ENCODE measurements at places on chromosomes 11 and 22.
A peak's percentile ranks its signal among the peaks of the same experiment; 100 is the strongest.

GRCh38 chr22:31947296-31947695 is 3.0 kb downstream of the YWHAH start:
- peak; percentile 37 for DNase-seq

- DNase-seq, result peak; percentile 56
Measured at GRCh38 chr11:38272376-38272775, 1674.3 kb upstream of the RAG2 start.

GRCh38 chr11:10594407-10594806 is 25.9 kb upstream of the LYVE1 start:
- DNase-seq, result no peak

GRCh38 chr22:49800408-49801238 is 27.1 kb downstream of the BRD1 start:
- peak; percentile 28 for DNase-seq

GRCh38 chr11:35412285-35412684 is 7.1 kb downstream of the SLC1A2 start:
- peak; percentile 24 for DNase-seq

GRCh38 chr11:118051611-118052461 is 25.0 kb upstream of the TMPRSS4 start:
- no peak for DNase-seq

- DNase-seq, result no peak
Measured at GRCh38 chr11:129018126-129018525, 75.5 kb upstream of the TP53AIP1 start.

DNA sequence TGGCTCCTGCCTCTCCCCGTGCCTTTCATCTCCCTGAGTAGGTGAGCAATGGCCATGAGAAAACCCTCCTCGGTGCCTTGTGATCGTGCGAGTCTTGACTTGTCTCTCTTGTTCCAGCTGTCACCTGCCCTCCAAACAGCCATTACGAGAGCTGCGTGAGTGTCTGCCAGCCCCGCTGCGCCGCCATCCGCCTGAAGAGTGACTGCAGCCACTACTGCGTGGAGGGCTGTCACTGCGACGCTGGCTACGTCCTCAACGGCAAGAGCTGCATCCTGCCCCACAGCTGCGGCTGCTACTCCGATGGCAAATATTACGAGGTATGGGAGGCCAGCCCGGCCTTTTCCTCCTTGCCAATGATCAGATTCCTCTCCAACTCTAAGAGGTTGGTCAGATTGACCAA is 51.7 kb downstream of the TECTA start:
- no peak for DNase-seq

- DNase-seq, result no peak
Measured at GRCh38 chr22:35230839-35231584, 26.3 kb upstream of the HMGXB4 start.

DNA sequence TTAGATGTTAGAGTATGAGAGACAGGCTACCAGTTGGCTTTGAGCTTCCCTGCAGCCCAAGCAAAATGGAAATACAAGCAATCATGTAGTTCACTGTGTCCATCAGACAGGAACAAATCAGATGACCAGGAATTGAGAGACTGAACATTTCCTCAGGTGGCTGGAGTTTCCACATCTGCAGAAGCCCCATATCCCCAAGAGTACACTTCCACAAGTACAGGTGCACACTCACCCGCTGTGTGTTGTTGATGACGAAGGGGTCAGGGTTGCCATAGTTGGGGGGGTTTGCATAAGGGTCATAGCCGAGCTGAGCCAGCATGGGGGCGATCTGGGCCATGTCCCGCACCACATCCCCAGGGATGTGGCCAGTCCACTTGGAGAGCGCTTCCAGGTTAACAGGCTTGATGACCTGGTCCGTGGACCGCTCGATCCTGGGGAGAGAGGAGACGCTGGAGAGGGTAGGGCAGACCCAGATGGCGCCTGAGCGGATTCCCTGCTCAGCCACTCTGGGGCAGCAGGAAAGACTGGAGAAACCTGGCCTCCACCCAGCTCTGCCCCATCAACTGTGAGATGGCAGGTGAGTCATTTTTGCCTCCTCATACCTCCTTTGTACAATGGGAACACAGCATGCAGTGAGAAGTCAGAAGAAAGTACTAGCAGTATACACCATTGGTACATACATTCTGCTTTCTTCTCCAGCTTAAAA is 23.9 kb upstream of the TFIP11 start:
- DNase-seq, result no peak

DNA sequence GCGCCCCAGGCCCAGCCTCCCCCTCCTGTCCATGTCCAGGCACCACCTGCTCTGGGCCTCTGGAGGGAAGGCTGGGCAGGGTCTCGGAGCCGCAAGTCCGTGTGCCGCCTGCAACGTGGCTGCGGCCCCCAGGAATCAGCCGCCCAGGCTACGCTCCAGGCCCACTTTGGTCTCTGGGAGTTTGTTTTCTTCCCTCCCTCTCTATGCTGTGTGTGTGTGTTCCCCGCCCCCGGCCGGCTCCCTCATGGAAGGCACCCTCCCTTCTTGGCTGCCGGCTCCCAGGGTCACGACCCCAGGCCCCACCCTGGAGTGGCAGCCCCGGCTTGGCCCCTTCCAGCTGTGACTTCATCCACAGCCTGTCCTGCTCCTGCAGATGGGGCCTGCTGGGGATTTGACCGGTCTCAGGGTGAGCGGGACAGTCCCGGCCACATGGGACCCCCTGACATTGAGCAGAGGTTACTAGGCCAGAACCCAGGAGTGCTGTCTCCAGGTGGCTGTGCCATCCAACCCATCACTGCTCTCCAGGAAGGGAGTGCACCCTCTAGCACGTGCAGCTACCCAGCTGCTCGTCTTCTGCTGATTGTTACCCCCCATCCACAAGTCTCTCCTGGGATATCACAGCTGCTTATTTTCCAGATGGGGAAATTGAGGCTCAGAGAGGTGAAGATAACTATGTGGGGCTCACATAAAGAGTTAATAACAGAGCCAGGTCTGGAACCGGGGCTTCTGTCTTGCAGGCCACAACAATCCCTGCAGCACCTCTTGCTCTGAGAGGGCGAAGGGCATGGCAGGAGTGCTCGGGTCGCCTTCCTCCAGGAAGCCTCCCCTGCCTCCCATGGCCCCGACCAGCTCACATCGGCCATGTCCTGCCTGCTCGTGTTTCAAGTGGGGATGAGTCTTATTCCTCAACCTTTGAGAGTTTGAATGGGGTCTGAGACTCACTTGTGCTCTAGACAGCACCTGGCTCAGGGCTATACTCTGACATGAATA is 2.8 kb upstream of the LIF start:
- DNase-seq, result peak; percentile 88

- DNase-seq, result peak; percentile 21
Measured at GRCh38 chr11:77346906-77347603, 45.6 kb upstream of the GDPD4 start.

DNA sequence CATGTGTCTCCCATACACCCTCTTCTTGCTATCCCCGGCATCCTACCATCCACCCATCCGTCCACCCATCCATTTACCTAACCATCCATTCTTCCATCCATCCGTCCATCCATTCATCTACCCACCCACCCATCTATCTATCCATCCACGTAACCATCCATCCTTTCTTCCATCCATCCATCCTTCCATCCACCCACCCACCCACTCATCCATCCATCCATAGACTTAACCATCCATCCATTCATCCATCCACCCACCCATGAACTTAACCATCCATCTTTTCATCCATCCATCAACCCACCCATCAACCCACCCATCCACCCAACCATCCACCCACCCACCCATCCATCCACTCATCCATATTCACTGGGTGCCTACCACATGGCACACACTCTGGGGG is 10.6 kb upstream of the CDC42EP2 start:
- DNase-seq, result no peak
